Retina (tissue), 1 donor: ENCODE measurements at places on chromosomes 2 and 18.

DNA sequence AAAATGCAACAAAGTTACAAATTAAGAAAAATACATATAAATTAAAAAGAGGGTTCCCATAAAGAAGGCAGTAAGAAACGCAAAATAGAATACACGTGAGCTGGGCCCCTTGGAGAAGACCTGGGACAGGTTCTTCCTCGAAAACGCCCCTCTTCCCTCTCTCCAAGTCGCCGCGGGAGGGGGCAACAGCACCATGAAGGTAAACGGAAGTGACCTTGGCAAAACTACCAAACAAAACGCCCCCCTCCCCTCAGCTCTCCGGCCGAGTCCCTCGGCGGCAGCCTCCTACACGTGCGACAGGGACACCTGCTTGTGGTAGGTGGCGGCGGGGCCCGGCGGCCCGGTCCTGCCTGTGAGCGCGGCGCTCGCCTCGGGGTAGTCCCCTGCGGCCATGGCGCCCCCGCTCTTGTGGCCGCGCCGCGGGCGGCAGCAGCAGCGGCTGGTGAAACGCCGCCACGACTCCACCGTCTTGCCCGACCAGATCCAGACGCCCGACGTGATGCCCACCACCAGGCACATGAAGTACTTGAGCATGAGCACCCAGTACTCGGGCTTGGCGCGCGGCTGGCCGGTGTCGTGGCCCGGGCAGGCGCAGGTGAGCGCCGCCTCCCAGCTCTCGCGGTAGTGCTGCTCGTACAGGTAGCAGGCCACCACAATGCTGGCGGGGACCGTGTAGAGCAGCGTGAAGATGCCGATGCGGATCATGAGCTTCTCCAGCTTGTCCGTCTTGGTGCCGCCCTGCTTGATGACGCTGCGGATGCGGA lies 2.8 kb downstream of the FZD5 start:
- DNase-seq = peak; percentile 84

DNA sequence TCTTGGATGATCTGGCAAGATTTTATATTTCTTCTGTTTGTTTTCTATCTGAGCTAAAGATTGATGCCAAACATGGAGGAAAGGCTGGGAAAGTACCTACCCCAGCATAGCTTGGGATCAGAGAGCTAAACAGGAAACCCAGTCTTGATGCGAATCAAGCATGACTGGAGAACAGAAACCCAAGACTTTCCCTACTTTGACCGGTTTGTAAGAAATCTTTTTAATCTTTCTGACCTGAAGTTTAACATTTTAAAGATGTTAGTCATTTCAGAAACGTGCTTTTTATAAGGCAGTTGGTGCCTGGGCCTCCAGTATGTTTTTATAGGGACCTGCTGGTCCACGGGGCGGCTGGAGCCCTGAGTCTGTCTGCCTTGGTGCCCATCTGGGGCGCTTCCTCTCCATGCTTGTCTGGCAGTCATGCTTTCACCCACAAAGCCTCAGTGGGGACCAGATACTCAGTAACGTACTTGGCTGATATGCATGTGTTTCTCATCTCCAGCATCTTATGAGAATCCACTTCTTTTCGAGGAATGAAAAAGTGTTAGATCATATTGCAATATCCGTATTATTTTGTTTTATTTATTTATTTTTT lies 266.5 kb downstream of the PTGR3 start:
- DNase-seq = no peak

DNA sequence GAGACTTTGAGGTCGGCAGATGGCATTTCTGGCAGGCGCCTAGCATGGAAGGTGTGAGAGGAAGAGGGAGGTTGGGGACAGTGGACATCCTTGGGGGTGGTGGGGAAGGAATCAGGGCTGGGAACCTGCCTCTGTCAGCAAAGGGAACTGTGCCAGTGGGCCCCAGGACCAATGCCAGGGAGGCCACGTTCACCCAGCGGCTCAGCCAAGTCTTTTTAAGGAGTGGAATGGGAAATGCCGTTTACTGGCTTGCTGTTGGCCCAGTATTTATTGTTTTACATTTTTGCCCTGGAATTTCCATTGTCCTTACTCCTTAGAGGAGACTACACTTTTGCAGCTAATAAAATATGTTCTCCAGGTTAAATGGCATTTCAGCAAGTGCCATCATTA lies 135.2 kb downstream of the MCFD2 start:
- DNase-seq = no peak

DNA sequence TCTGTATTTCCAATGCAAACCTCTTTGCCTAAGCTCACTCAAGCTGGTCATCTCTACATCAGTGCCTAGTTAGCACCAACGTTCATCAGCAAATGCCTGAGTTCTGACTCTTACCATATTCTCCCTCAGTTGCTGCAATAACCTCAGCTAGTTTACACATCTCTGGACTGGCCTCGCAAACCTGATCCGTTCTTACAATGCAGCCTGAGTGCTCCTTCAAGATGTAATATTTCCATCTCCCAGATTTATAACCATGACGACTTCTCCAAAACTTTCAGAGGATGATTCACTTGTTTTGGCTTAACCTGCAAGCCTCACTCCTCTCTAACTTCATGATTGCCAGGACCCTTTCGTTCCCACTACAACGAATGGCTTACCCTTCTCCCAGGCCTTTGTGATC lies 69.7 kb downstream of the DIPK1C start:
- no peak for DNase-seq

DNA sequence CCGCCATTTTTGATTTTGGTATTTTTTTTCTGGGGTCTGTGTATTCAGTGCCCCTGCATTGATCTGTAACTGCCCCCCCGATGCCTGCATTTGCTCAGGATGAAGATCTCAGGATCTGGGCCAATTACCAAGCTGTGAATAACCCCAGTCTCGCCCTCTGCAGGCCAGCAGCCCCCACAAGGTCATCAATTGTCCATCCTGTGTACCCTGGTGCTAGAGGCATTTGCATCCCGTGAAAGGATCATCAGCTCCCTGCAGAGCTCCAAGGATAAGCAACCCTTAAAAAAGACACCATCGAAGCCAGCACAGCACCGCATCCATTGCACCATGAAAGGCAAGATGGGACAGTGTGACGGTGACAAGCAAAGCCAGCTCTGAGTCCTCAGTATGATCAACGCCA lies 154.1 kb upstream of the KLHL29 start:
- no peak for DNase-seq

DNA sequence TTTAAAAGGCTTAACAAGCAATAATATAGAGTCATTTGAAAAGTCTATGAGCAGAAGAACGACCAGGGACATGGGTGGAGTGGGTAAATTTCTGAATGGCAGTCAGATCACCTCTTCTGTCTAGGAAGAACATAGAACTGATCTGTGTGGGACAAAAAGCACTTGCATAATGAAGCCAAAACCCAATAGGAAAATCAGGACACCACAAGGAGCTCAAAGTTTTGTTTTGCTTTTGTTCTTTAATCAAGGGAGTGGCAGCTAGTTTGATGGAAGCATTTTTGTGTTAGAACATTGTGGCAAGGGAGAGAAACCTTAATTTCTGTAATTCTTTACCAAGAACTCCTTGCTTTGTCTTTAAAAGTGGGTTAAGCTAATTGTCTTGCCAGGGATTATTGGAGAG lies 240.2 kb upstream of the TANK start:
- no peak for DNase-seq

DNA sequence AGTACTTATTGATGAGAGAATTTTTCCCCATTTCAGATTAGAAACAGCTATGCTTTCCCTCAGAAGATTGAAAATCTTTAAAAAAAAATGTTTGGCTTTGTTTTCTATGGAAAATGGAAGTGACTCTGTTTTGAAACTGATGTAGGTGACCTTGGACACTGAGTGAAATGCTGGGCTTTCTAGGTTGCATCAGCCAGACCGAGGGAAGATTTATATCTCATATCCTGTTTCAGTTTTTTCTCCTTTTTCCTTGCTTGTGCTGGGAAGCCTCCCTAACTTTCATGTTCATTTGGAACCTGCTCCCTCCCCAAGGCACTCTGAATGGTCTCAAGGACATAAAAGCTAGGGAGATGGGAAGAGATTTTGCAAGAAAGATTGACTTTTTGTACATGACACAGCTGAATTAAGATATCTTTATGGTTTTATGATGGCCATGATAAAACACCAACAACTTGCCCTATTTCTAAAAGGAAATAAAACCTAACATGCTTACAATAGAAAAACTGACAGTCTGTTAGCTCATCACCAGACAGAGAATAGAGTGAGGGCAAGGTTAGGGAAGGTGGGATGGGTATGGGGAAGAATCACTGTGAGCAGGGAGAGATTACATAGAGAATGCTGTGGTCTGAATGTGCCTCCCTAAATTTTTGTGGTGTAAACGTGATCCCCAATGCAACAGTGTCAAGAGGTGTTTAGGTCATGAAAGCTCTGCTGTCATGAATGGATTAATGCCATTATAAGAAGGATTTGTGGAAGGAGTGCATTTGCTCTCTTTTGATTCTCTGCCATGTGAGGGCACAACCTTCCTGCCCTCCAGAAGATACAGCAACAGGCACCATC lies 249.7 kb downstream of the TPGS2 start:
- no peak for DNase-seq

DNA sequence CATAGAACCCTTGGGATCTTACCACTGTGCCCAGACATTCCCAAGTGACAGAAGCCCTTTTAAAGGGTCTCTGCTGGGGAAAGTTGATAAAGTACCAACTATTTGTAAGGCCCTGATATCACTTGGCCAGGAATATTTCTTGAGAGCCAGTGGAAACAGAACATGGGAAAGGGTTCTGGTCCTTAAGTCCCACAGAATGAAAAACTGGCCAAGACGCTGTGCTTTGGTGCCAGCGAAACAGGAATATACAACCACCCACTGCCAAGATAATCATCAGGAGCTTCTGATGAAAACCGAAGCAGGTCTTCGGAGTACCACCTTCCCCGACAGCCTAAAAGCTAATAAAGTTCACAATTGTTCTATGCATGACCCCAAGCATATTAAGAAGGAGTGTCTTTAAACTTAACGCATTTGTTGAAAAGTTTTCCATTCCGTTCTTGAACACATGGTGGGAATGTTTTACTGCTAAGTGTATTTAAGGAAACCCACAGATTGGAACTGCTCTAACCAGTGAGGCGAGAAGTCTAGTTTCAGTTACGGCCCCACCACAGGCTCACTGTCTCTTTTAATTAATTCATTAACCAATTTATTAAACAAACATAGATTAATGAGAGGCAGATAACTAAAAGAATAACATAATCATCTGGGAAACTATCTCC lies 152.6 kb downstream of the ANKRD44 start:
- no peak for DNase-seq

GRCh38 chr2:30708491-30709290 lies 98.6 kb downstream of the CAPN13 start:
- DNase-seq = peak; percentile 19

DNA sequence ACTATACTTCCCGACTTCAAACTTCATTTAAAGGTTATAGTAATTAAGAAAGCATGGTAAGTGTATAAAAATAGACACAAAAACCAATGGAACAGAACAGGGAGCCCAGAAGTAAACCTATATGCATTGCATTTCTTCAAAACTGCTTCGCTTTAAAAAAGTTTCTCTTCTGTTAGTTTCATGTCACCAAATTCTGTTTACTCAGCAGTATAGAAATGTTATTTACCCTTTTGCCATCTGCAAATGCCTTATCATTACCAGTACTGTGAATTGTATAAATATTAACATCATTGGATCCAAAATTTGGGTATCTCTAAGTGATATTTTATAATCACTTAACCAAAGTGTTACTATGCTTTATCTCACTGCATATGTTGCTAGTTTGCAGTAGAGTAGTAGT lies 45.9 kb upstream of the ZNF638 start:
- no peak for DNase-seq

DNA sequence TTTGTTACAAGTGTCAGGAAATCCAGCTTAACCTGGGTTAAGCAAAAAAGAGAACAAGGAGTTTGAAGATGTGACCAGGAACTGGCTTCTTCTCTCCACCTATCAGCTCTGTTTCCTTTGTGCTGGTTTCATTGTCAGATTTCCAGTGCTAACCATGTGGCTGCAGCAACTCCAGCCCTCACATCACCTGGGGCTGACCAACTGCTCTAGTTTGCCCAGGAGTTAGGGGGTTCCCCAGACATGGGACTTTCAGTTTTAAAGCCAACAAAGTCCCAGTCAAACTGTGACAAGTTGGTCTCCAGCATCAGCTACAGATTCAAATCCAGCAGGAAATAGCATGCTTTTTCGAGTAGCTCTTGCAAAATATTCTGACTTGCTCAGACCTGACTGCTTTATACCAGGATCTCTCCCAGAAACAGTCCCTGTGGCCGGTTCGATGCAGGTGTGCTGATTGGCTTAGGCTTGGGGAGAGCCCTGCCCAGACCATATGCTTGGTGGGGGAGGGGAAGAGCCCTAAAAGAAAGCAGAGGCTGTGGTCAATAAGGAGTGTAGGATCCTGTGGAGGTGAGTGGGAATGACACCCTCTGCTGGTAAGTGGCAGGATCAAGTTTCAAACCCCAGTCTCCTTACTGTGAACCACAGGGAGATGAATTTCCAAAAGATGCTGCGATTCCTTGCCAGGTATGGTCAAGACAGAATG lies 49.5 kb downstream of the KCNE4 start:
- no peak for DNase-seq
